NCI-H345 (cell line): ENCODE measurements at places on chromosomes 3 and 15.
A peak's percentile ranks its signal among the peaks of the same experiment; 100 is the strongest.

DNA sequence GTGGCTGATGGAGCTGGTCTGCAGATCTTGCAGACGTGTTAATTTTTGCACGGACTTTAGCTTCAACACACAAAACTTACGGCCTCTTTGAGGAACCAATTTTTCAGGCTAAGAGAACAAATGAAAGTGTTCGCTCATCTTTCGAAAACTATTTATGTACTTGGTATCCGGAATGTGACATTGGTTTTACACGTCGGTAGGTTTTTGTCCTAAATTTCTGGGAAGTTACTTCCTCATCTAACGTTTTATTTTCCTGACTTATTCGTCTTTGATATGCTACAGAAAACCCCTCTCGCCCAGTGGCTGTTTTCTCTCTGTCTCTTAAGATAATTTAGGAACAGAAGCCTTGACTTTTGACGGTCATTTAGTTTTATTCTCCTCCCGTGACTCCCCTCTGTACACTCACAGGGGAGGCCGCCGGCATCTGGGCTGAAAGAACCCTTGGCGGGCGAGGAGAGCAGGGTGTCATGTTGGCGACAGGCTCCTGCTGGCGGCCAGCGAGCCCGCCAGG lies 834 bp upstream of the GREM1 start:
- no peak for DNase-seq

GRCh38 chr15:82843566-82843965 lies 34.1 kb downstream of the WHAMM start:
- DNase-seq = no peak

DNA sequence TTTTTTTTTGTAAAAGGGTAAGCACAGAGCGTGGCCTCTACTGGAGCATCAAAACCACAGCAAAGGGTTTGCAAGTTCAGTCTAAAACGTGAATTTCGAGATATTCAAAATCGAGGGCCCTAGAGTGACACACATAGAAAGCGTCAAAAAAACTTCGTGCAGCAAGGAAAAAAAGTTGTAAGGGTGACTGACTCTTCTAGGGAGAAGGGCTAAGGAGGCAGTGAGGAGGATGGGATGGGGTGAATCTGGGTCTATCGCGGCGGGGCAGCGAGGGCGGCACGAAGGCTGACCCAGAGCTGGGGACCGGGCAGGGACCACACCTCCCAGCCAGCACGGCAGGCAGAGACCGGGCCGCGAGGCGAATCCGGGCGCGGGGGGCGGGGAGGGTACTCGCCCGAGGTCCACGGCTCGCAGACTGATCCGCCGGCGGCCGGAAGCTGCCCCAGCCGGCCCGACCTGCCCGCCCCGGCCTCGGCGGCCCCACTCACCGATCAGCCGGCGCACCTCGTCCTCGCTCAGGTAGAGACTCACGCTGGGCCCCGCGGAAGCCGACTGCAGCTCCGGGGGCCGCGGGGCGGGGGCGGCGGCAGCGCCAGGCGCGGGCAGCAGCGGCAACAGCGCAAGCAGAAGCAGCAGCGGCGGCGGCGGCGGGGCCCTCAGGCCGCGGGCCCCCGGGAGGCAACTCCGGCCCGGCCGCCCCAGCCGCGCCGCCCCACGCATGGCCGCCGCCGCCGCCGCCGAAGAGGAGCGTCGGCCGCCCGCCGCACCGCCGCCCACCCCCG lies 533 bp downstream of the RYK start:
- peak; percentile 19 for DNase-seq

GRCh38 chr3:141686466-141687291 lies 51.4 kb upstream of the RNF7 start:
- no peak for DNase-seq

- no peak for DNase-seq
Observed at GRCh38 chr3:175932586-175932985, 1073.5 kb downstream of the NAALADL2 start.

GRCh38 chr15:94791510-94791909 lies 560.1 kb downstream of the MCTP2 start:
- DNase-seq = no peak

DNA sequence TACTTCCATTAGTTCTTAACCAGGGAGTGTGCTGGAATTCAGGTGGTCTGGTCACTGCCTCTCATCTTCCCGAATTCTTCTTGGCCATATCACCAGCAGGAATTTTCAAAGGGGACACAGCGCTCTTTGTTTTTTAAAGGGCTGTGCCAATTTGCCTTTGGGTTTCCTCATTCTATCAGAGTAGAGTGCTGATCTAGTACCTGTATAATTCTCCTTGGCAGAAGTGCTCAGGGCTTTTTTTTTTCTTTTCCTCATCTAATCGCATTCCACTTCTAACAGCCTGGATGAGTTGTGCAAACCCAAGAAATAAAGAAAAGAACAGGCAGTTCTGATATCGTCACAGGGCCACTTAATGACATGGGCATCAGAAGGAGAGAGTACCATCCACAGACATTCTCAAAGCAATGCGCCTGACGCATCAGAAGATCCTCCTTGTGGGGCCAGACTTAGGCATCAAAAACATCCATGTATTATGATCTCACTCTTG lies 121.0 kb downstream of the ASB7 start:
- no peak for DNase-seq

GRCh38 chr3:41274944-41275668 lies 75.8 kb downstream of the CTNNB1 start:
- DNase-seq = no peak

GRCh38 chr15:81166636-81167305 lies 29.9 kb upstream of the IL16 start:
- no peak for DNase-seq

- no peak for DNase-seq
Observed at GRCh38 chr3:50609071-50609762, 2.4 kb downstream of the CISH start.

- no peak for DNase-seq
Observed at GRCh38 chr3:24004171-24004938, 59.3 kb downstream of the NR1D2 start.

DNA sequence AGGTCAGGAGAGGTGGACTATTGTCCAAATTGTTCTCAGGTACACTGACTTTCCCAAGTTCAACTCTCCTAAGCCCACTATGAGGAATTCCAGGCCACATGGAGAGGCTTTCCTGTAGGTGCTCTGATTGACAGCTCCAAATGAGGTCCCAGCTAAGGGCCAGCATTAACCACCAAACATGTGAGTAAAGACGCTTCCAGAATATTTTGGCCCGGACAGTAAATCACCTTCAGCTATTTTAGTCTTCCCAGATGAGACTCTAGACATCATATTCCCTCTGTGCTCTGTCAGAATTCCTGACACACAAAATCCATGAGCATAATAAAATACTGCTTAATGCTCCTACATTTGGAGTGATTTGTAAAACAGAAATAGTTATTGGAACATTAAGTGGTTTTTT lies 135.5 kb downstream of the TGFBR2 start:
- no peak for DNase-seq

DNA sequence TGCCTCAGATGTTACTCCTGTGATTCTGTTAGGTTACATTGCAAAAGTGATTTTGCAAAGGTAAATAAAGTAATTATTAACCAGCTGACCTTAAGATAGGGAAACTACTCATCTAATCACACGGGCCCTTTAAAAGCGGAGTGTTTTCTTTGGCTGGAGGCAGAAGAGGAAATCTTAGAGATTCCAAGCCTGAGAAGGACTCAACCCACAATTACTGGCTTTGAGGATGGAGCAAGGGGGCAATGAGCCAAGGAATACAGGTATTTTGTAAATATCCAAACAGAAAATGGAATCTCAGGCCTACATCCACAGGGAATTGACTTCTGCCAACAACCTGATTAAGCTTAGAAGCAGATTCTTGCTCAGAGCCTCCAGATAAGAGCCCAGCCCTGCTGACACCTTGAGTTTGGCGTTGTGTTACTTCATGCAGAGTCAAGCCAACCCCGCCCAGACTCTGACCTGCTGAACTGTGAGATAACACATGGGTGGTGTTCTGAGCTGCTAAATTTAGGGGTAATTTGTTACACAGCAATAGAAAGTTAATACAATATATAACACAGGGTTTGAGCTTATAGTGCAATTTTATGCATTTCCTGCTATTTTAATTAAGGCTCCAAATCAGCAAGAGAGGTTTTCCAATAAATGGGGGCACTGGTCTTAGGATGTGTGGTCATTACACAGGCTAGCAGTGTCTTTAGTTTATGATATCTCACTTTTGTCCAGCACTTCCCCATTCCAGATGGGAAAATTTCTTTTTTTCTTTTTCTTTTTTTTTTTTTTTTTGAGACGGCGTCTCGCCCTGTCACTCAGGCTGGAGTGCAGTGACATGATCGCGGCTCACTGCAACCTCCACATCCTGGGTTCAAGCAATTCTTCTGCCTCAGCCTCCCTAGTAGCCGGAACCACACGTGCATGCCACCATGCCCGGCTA lies 19.5 kb downstream of the NFKBIZ start:
- DNase-seq = no peak

- DNase-seq = no peak
Observed at GRCh38 chr15:69472562-69472961, 19.9 kb downstream of the RPLP1 start.

GRCh38 chr3:26588931-26589330 lies 33.6 kb upstream of the LRRC3B start:
- DNase-seq = no peak

- no peak for DNase-seq
Observed at GRCh38 chr3:15768421-15769255, 29.1 kb downstream of the ANKRD28 start.

- DNase-seq = no peak
Observed at GRCh38 chr3:98561727-98562521, 30.1 kb downstream of the GPR15 start.

DNA sequence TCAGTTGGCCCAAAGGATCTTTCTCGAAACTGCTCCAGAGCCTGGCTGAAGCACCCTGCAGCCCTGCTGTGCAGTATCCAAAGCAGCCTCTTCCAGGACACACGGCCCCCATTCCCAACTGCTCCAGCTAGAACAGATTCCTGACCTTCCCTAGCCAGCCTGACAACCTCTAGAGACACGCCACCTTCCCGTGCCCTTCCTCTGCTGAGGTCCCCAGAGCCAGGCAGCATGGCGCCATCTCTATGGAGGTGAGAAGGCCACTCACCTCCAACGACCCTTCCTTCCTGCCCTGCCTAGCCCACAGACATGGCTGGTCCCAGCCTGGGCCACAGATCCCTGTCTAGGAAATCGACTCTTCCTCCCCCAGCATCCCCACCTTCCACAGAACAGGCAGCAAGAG lies 3.1 kb downstream of the KIF7 start:
- DNase-seq = no peak

- no peak for DNase-seq
Observed at GRCh38 chr3:119311081-119311925, 17.1 kb downstream of the ARHGAP31 start.

GRCh38 chr15:38528294-38528693 lies 36.3 kb downstream of the RASGRP1 start:
- no peak for DNase-seq

DNA sequence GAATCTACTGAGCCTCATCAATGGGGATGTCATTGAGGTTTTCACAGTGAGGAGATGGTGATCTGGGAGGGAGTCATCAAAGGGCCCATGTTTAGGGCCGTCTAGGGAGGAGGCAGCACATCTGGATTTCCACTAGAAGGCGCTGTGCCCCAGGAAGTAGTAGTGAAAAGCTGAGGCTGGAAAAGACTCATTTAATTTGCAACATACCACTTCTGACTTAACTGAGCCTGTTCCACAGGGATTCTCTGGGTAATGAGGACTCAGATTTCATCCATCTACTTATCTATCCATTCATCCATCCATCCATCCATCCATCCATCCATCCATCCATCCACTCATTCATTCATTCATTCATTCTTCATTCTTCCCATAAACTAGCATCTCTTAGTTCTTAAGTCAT lies 17.4 kb upstream of the SHF start:
- DNase-seq = peak; percentile 61

DNA sequence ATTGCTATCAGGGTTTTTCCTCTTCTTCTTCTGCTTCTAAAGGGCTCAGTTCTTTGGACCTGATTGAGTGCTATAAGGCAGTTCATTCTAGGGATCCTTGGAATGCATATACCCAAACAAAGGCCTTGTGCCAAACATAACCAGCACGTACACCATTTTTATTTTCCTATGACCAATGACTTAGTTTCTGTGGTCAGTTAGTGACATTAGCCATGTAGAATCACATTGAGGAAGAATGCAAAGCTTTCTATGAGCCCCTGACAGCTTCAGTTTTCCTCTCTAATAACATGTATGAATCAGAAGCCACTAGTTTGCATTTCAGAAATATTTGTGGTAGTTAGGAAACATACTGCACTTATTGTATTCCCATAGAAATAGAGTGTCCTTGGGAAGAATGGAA lies 240.0 kb downstream of the THRB start:
- DNase-seq = no peak

DNA sequence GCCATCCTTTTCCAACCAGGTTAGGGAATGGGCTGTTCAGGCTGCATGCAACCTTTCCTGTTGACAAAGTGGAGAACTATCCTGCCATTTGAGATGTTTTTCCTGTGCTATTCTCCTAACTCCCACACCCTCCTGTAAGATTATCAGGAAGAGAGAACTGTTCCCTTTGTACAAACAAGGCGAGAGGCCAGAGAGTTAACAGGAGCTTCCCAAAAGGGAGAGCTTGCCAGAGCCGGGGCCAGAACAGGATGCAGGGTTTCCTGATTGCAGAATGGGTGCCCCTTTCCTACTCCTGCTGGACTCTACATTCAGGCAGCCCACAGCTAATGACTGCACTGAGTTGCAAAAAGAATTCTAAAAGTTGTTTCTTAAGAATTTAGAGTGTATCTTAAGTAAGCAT lies 17.1 kb downstream of the PML start:
- no peak for DNase-seq

- no peak for DNase-seq
Observed at GRCh38 chr3:138767498-138768104, 67.1 kb downstream of the PIK3CB start.

DNA sequence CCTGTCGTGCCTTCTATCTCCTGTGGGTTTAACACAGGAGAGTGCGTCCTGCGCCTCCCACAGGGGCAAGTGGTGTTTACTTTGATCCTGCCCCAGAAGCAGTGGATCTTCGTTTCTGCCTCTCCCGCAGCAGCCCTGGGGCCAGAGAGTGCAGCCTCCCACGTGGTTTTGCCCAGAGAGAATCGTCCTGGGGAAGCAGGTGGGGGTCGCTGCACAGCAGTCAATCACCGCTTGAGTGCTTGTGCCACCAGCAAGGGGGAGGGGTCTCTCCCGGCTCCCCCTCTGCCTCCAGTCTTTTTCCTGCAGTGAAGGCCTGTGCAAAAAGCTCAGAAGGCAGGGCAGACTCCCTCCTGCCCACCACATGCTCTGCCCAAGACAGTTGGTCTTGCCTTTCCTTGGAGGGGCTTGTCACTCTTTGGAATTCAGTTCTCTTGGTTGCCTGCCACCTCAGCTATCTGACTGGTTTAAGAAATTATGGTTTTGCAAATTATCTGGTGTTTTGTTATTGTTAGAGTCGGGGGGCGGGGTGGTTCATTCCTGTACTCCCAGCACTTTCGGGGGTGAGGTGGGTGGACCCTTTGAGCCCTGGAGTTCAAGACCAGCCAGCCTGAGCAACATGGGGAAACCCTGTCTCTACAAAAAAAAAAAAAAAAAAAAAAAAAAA lies 26.9 kb downstream of the STOML1 start:
- no peak for DNase-seq
